Activated B cell treated with CpG ODN at 0.5 μM for 24 hours (primary cell): ENCODE measurements at places on chromosomes 2 and 18. TPM values are rescaled to one million over a fixed set of nuclear protein-coding genes. Genes with fewer than 3 reads are reported as not detected.

GRCh38 chr18:6478121-6478520 is 63.4 kb upstream of the L3MBTL4 start:
- no peak for DNase-seq

DNA sequence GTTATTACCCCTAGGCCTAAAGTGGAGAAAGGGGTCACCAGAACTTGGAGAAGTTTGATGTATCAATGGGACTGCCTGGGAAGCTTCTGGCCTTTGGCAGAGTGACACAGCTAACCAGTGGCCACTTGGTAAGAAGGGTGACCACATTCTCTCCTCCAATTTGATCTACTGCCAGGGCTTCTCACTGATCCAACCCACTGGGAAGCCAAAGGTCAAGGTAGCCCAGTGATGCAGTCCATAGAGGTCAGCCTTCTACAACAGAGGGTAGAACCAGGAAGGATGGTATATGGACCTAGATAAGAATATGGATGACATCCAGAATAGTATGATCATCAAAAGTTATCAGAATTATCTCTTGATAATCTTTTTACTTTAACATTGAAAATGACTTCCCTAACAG is 493.6 kb downstream of the NYAP2 start:
- DNase-seq, result no peak

DNA sequence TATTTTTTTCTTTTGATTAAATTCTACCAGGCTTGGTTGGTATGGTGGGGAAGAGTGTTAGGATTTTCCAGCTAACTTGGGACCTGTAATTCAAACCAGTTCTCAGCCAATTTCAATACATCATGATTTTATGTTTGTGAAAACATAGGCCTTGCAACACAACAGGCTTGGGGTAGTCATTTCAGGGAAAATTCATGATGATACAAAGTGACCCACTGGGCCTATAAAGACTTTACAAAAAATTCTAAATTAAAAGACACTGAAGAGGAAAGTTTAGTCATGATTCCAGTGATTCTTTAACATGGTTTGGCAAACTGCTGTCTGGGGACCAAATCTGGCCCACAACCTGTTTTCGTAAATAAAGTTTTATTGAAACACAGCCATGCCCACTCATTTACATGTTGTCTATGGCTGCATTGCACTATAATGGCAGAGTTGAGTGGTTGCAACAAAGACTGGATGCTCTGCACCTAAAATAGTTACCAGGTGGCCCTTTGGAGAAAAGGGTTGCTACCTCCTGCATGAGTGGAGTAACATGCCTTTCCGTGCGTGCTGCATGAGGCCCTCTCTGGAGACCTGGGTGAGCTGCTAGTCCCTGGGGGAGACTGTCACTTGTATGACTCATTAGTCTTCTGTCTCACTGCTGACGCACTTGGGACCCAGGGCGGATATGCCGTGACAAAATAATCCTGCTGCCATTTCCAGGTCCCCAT is 73.6 kb downstream of the NPAS2 start:
- DNase-seq, result no peak

DNA sequence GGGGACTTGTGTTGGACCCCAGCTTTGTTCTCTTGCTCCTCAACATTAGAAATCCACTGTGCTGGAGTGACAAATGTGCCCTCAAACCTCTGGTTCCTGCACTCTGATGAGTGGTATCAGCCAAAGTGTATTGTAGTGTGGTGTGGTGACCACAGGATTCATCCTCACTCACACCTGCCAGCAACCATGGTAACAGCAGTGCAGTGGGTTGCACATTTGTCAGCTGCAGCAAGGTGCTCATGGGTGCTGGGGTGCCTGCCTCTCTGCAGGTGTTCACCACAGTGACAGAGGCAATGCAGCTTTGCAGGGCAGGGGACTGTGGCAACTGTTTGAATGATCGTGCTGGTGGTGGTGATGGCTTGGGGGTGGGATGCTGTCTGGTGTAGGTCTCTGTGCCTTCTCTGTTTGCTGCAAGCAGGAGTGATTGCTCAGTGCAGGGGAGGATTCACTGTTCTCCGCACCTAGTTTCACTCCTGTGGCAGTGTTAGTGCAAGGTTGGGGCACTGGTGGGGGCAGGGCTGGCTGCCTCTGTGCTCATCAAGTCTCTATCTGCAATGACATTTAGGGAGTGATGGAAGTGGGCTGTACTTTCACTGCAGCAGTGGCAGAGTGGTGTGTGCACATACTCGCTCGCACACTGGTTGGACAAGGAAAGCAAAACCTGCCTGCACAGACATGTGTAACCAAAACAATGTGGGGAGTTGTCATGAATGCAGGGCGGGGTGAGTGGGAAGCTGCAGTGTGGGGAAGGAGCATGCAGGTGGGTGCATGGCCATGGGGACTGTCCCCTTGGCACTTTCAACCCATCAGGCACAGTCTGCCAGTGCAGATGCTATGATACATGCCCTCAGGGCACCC is 301.1 kb downstream of the PIK3C3 start:
- DNase-seq, result no peak

GRCh38 chr2:104547221-104547620 is 306.7 kb upstream of the POU3F3 start:
- DNase-seq, result no peak

The CNGA3 gene
- not detected in 2 replicates for total RNA-seq

The POTEJ gene
- not detected in 2 replicates for total RNA-seq

DNA sequence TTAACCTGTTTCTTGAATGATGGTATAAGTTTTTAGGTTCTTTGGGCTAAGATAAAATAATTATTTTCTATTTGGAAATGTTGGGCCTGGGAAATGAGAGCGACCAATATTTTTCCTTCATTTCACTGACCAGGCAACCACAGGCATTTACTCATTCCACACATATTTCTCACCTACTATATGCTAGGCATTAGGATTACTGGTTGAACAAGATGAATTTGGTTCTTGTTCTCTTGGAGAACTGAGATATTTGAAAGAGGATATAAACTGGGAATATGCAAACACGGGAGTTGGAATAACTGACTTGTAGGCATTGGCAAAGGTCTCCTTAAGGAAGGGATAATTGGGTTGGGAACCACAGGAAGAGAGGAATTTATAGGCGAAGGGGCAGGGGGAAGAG is 3.9 kb upstream of the MYL1 start:
- DNase-seq, result no peak
